ENCODE measurements at places on chromosomes 7 and 10.

- DNase-seq = no peak
Observed at GRCh38 chr10:92619368-92619767, 26.4 kb downstream of the KIF11 start.

- DNase-seq = no peak
Observed at GRCh38 chr10:13617116-13617515, 30.4 kb downstream of the PRPF18 start.

DNA sequence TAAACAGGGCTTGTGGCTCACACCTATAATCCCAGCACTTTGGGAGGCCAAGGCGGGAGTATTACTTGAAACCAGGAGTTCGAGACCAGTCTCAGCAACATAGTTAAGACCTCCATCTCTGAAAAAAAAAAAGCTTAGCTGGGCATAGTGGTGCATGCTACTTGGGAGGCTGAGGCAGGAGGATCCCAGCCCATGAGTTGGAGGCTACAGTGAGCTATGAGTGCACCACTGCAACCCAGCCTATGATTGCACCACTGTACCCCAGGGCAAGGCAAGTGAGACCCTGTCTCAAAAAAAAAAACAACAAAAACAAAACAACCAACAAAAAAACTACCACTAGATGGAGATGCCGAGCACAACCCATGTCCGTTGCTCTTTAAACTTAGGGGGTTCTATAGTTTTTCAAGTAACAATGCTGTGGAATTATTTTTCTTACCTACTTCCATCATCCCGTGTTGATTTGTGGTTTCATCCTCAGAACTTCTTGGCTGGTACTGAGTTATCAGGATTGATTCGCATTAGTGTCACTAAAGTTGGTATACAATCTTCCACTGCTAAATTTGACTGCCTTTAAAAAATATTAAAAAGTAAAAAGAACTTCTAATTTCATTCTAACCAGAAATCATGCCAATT, 12.2 kb upstream of the REPIN1 start:
- DNase-seq = peak; percentile 42

DNA sequence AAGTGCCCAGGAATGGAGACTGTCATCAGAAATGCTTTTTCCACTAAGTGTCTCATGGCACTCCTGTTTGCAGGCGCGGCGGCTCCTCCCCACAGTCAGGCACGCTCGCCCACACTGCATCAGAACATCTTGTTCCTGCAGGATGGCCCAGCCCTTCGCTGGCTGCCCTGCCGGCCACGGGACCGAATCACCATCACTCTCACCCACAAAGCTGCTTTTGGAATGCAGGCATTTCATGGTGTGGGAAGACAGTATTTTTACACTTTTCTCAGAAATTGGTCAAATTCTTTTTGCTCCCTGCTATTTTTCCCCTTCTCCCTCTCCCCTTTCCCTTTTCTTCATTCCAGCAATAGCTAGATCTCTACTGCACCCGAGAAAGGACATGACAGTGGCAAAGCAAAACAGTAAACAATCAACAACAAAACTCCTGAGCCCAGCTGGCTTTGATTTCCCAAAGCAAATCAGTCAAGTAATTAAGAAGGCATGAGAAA, 176.1 kb upstream of the TNS3 start:
- no peak for DNase-seq

- DNase-seq = no peak
Observed at GRCh38 chr10:88835910-88836221, 15.8 kb downstream of the ANKRD22 start.

- no peak for DNase-seq
Observed at GRCh38 chr10:46540412-46541016, 15.9 kb downstream of the GPRIN2 start.

GRCh38 chr7:6709808-6710207, 3.1 kb upstream of the ZNF12 start:
- no peak for DNase-seq

DNA sequence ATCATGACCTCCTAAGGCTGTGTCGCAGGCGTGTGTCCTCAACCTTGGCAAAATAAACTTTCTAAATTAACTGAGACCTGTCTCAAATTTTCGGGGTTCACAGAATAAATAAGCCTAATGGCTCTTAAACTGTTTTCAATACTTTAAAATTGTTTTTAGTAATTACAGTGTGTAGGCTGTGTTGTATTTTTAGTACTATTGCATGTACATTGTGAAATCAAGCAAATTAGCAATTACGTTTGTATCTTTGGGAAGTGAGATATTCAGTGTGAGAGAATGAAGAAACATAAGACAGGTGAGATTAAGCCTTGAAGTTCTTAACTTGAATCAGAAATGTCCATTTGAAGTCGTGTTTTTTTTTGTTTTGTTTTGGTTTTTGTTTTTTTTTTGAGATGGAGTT, 4.8 kb upstream of the AKR1B10 start:
- no peak for DNase-seq

All from activated CD4-positive, alpha-beta T cell treated with anti-CD3 and anti-CD28 coated beads, Interleukin-2, amount 10 ng/mL, durations not matched to agents 7 days and 5 days (primary cell).